ENCODE measurements at places on chromosomes 1 and 21.

- peak; percentile 38 for DNase-seq
Measured at GRCh38 chr1:167599957-167600581, 30.0 kb upstream of the RCSD1 start.

GRCh38 chr1:95049935-95050334 is 22.8 kb downstream of the ALG14 start:
- DNase-seq: no peak

- DNase-seq: no peak
Measured at GRCh38 chr1:30982937-30983336, 74.4 kb upstream of the SDC3 start.

- DNase-seq: no peak
Measured at GRCh38 chr1:21944733-21945073, 7.6 kb upstream of the HSPG2 start.

GRCh38 chr1:19250629-19251304 is 557 bp downstream of the EMC1 start:
- DNase-seq: no peak

- DNase-seq: peak; percentile 78
Measured at GRCh38 chr1:207848234-207848633, 62.7 kb downstream of the CD34 start.

DNA sequence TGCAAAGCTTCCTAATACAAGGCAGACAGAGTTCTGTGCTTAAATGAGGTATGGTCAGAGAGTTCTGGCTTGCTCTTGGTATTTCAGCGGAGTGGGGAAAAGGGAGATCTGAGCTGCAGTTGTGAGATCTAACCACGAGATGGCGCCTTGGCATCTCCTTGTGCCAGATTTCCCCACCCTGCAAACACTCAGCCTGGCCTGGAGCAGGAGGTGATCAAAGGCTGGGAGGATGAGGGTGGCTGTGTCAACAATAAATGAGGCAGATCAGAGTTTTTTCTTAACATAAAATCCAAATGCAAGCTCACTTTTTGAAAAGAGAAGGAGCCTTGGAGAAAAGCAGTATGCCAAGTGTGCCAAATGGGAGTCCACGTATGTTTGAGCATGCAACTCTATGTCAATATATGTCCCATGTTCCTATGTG is 4.1 kb upstream of the TFAP2E start:
- peak; percentile 51 for DNase-seq

DNA sequence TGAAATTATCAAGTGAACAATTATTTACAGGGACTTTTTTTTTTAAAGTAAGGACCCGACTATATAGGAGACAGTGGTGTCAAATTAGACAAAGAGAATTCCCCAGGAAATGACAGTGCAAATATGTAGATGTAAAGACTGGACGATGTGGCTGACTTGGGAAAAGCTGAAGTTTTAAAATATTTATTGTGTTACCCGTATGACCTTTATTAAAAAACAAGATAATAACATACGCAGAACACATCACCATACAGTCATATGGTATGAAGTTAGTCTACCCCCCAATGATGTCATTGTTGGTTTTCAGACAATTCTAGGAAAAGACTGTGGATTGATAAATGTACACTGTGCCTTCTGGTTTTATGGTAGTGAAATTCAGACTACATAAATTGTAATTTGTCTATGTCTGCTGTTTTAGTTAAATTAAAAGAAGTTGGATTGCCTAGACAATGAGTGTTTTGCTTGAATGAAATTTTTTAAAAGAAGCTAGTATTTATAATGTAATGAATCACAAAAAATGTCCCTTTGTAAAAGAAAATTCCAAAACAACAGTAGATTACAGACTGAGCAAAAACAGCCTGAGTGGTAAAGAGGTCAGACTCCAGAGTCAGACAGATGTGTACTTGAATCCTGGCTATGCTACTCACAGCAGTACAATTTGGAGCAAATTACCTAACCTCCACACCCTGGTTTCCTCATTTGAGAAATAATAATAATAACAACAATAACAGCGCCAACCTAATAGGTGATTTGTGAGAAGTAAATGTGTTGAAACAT is 15.5 kb upstream of the PDC start:
- no peak for DNase-seq

DNA sequence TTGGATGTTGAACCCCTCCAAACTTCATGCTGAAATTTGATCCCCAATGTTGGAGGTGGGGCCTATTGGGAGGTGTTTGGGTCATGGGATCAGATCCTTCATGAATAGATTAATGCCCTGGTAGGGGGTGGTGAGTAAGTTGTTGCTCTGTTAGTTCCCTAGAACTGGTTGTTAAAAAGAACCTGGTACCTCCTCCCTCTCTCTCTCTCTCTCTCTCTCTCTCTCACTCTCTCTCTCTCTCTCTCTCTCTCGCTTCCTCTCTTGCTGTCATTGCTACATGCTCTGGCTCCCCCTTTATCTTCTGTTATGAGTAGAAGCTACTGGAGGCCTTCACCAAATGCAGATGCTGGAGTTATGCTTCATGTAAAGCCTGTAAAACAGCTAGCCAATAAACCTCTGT is 498.2 kb upstream of the NR5A2 start:
- no peak for DNase-seq

- no peak for DNase-seq
Measured at GRCh38 chr1:203283597-203283996, 21.7 kb upstream of the BTG2 start.

GRCh38 chr1:93441589-93441988 is 6.3 kb upstream of the FNBP1L start:
- no peak for DNase-seq

DNA sequence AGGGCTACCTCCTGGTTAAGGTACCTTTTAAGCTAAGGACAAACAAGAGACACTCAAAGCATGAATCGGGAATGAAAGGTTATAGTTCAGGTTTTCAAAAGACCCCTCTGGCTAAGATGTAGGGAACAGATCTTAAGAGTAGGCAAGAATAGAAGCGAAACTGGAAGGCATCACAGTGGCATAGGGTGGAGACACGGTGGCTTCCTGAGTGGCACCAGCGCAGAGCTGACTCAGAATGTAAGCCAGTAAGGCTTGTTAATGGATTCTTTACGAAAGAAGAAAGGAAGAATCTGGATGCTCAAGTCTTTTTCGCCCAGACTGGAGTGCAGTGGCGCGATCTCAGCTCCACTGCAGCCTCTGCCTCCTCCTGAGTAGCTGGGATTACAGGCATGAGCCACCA is 21.2 kb downstream of the PADI6 start:
- no peak for DNase-seq

DNA sequence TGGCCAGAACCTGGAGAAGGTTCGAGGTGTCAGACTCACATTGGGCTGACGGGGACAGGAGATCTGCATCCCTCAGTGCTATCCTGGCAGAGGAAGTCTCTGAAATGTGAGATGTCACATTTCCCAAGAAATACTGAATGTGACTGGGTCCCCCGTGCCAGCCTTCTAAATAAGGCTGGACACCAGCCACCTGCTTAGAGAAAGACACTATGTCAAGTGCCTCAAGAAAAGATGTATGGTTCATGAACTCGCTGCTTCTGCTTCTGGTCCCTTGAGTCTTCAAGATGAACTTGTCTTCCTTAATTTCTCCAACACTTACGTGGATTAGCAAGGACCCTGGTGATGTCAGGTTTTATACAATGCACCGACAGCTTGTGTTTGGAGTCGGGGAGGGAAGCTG is 42.1 kb upstream of the FHAD1 start:
- DNase-seq: no peak

- peak; percentile 35 for DNase-seq
Measured at GRCh38 chr21:36589352-36589971, 109.5 kb upstream of the SIM2 start.

GRCh38 chr1:155759966-155760630 is 71.2 kb downstream of the DAP3 start:
- no peak for DNase-seq

DNA sequence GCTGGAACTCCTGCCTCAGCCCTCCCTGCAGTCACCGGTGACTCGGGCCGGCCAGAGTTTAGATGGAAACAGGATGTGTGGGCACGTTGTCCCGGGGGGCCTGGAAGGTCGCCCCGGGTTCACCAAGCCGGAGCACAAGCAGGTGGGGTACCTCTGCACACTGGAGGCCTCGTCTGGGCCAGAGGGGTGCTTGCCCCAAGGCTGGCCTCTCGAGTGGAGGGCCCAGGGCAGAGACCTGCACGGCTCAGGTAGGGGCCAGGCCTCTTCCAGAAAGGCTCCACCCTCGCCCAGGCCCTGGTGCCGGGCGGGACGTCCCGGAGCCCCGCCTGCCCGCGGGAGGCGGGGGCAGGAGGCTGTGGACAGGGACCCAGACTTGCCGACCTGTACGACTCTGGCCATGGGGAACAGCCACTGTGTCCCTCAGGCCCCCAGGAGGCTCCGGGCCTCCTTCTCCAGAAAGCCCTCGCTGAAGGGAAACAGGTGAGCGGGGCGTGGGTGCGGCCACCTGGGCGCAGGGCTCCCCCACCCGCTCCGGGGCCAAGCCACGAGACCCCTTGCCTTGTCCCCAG is at the start of gene PLEKHN1:
Gene PLEKHN1 (plus strand): TSS at position 348 of the 569 bp plus-strand sequence. CDS start 50 bp downstream, at position 398.
- peak; percentile 20 for DNase-seq

GRCh38 chr1:232271991-232272589 is 357.8 kb downstream of the SIPA1L2 start:
- no peak for DNase-seq

- no peak for DNase-seq
Measured at GRCh38 chr21:44657635-44658540, at the start of gene KRTAP12-3. Gene KRTAP12-3, plus strand, starts transcription at chr21:44657932. Its CDS starts 48 bp downstream, at chr21:44657980.

DNA sequence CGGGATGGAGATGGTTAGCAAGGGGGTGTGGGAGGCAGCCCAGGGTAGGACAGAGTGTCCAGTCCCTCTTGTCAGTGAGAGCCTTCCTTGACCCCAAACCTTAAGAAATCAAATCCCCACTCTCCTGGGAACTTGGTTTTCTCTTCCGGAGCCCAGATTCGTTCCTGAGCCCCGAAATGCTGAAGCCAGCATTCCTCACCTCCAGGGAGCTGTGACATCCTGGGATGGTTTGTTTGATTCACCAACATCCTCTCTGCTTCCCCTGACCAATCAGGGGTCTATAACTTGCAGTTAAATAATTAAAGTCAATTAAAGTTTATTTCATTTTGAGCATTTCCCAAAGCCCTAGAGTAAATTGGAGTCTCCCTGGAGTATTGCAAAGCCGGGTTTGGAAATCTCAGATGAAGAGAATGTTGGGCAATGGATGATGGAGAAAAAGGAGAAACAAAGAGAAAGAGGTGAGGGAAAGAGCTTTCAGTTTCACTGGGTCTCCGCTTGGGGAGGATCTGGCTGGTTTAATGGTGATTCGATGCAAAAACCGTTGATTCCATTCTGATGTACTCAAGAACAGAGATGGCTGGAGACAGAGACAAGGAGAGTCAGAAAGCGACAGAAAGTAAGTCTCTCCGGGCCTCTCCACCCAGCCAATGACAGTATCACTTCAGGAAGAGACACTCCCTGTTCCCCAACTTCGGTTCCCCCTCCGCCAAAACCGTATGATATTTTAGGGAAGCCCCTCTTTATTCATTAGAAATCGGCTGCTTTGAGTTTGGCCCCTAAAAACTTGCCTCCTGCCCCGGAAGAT is 12.8 kb upstream of the ALX3 start:
- DNase-seq: no peak

DNA sequence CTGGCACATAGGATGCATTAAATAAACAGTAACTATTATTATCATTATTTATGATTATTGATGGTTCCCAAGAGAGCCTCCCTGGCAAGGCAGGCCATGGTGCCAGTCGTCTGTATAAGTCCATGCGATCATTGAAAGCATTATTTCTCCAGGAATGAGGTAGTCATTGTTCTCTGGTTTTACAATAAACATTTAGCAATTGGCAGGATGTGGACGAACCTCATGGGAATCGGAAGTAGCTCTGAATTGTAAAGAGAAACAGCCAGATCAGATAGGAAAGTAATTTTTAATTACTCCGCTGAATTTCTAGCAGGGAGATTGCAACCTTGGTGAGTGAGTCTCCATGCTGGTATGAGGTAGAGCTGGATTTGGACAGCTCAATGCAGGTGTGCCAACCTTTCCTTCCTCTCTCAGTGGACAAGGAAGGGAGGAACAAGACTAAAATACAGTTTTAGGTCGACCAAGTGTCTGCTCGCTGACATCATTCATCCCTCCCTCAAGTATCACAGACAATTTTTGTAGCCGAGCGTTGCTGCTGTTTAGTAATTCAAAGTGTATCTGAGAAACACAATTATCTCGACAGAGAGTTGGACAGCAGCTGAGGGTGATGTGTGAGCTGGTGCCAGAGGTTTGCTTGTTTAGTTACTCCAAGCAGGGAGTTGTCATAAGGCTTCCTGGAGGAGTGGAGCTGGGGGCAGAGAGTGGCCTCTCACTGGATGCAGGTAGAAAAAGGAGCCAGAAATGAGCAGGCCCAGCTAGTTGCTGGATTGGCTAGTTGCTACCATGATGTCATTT is 250.8 kb downstream of the KCNJ6 start:
- no peak for DNase-seq

DNA sequence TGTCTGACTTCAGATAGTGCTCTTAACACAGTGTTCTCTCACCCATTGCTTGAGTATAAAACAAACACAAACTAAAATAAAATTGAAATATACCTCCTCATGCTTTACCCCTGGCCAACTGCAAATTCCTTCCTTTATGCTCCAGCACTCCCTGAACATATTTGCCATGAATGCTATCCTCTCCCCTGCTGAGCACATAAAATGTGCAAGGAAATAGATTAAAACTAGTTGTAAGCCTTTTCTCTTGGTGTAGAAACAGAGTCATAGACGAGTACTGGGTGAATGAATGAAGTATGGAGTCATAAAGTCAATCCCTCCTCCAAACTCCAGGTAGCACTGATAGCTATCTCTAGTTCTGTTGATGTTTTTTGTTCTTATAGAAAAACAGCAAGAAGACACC is 2.6 kb downstream of the GPR161 start:
- DNase-seq: no peak

DNA sequence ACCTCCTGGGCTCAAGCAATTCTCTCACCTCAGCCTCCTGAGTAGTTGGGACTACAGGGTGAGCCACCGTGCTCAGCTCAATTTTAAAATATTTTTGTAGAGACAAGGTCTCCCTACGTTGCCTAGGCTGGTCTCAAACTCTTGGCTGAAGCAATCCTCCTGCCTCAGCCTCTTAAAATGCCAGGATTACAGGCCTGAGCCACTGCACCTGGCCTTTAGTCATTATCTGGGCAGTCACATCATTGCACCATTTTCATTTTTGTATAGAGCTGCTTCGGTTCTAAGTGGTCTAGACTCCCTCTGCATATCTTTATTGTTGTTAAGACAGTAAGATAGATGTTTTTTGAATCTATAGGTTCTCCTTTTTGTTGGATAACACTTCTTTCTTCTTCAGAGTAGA is 39.9 kb downstream of the ATF3 start:
- DNase-seq: no peak

DNA sequence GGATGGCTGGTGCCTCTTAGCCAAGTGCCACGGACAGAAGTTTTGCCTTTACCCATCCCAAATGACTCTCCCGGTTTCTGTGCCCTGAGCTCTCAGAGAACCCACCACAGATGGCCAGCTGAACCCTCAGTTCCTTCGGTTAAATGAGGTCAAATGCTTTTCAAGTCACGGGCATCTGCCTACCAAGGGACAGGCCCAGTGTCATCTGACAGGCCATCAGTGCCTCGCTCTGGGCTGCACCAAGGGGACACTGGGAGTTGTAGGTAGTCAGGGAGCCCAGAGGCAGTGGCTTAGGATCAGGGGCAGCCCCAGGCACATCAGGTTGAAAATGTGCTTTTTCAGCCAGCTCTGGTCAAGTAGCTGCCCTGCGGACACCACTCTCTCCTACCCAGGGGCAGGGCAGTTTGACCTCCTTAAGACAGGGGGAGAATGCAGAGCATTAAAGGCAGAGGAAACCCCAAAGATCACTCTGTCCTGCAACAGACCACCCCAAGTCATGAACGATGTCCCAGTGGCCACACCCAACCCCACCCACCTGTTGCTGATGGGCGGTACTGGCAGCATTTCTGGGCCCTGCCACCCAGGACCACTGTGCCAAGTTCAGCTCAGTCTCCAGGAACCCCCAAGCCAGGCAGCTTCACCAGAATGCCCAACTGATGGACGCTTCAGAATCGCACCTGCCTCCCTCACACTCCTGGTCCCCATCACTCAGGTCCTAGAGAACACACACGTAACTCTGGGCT is 60.7 kb downstream of the CASZ1 start:
- DNase-seq: no peak

All from HFFc6 (cell line).